ENCODE measurements at places on chromosomes 7 and 10.

DNA sequence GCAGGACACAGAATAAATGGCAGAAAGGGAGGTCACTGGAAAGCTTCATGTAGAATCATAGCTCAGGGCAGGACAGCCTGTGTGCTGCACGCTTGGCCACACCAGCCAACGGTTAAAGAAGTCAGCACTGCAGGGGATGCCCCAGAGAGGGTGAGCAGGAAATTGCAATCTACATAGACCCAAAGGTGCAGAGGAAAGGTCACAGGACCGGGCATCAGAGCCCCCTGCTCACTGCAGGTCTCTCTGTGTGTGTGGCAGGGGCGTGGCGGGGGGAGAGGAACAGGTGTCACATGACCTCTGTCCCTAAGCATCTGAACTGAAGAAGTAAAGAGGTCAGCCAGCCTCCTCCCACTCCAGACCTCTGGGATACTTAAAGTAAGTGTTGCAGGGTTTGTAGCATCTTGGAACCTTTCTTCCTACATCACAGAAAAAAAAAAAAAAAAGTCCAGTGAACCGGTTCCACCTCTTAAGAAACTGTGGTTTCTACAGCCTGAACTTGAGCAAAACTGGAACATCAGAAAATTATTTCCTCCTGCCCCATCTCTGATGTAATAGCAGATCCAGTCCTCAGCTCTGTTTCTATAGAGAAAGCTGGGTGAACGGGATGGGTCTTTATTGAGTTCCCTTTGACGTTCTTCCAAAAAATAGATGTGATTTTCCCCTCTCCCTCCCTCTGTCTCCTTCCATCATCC lies 64.3 kb downstream of the RGS10 start:
- DNase-seq = no peak

DNA sequence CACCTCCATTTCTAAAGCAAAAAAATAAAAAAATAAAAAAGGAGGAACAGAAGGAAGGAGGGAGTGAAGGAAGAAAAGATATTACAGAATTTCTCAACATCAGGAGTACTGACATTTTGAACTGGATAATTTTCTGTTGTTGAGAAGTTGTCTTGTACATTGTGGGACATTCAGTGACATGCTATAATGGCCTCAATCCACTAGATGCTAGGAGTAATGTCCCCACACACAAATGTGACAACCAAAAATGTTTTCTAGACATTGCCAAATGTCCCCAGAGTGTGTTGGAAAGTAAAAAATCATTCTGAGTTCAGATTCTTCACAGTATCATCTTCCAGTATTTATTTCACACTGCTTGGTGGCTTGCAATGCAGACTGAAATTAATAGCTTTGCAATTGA lies 6.5 kb downstream of the ZNF438 start:
- DNase-seq = no peak

GRCh38 chr10:69317175-69317604 lies 38.9 kb downstream of the HK1 start:
- no peak for DNase-seq

- DNase-seq = no peak
Measured at GRCh38 chr10:74924251-74924963, 98.0 kb downstream of the KAT6B start.

DNA sequence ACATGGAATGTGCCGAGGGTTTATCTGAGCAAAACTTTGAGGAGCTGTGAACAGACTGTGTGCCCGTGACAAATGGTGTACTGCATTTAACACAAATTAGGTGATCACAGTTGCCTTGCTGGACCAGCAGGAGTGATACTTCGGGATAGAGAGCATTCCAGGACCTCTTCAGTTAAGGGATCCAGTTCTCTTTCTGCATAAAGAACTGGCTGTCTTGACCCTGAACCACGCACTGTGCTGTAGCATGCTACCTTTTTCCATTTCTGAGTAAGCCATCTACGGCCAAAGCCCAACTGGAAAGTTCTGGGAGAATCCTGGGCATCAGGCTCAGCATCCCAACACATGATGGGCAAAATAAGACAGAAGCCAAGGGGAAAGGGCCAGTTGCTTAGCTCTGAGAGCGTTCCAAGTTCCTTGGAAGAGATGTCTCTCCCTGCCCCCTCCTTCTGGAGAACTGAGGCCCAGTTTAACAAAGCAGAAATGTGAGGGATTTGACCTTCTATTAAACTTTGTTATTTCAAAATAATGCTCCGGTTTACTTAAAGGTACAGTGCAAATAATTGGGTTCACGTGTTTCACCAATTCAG lies 37.9 kb upstream of the ADD3 start:
- no peak for DNase-seq

DNA sequence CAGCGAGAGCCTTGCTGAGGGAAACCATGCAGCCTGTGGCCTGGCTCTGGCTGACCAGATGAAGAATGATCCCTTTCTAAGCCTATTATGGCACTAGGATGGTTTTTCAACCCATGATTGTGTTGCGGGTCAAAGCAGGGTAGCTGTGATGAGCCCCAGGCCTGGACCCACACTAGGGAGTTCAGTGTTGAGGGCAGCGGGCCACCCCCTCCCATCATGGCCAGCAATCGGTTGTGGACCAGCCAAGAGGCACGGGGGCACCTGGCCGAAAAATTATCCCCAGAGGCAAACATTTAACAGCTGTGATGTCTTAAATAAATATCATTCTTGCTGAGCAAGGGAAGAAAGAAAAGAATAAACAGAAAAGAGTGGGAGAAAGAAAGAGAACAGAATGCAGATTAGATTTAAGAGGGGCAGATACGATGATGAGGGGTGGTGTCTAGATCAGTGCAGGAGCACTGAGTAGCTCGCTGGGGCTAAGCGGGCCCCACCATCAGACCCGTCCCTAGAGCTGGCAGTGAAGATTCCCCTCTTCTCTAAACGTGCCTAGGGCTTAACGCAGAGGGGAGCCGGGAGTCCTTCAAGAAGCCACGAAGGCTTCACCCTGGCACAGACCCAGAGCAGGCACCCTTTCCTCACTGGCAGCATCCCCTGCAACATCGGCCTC lies 82.7 kb downstream of the SLC37A3 start:
- no peak for DNase-seq

- no peak for DNase-seq
Measured at GRCh38 chr10:5573319-5573950, 48.7 kb downstream of the CALML3 start.

GRCh38 chr7:14179781-14180180 lies 190.3 kb upstream of the ETV1 start:
- no peak for DNase-seq

- DNase-seq = no peak
Measured at GRCh38 chr10:84269773-84270172, 24.9 kb downstream of the RGR start.

GRCh38 chr7:83970081-83970480 lies 224.5 kb downstream of the SEMA3A start:
- DNase-seq = no peak

- no peak for DNase-seq
Measured at GRCh38 chr10:14429043-14429700, 98.4 kb upstream of the FRMD4A start.

- DNase-seq = no peak
Measured at GRCh38 chr10:50438049-50438936, 185.5 kb downstream of the SGMS1 start.

GRCh38 chr7:3436746-3437145 lies 135.7 kb downstream of the SDK1 start:
- DNase-seq = no peak

- DNase-seq = no peak
Measured at GRCh38 chr7:45039106-45039505, 39.1 kb downstream of the CCM2 start.

GRCh38 chr7:68776326-68776725 lies 821.9 kb upstream of the AUTS2 start:
- no peak for DNase-seq

DNA sequence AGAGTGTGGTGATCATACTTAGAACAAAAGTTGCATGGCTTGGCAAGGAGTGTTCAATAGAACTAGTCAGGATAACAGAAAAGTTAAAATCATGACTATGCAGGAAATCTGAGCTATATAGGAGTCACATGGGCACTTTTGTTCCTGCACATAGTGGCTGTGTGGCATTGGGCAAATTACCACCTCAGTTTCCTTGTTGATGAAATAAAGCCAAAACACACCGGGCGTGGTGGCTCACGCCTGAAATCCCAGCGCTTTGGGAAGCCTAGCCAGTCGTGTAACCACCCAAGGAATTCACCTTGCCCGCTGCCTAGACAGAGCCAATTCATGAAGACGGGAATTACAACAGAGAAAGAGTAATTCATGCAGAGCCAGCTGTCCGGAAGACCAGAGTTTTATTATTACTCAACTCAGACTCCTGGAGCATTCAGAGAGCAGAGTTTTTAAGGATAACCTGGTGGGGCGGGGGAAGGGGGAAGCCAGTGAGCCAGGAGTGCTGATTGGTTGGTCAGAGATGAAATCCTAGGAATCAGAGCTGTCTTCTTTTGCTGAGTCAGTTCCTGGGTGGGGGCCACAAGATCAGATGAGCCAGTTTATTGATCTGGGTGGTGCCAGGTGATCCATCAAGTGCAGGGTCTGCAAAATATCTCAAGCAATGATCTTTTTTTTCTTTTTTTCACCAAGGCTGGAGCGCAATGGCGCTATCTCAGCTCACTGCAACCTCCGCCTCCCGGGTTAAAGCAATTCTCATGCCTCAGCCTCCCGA lies 6.4 kb upstream of the MKRN1 start:
- DNase-seq = no peak

DNA sequence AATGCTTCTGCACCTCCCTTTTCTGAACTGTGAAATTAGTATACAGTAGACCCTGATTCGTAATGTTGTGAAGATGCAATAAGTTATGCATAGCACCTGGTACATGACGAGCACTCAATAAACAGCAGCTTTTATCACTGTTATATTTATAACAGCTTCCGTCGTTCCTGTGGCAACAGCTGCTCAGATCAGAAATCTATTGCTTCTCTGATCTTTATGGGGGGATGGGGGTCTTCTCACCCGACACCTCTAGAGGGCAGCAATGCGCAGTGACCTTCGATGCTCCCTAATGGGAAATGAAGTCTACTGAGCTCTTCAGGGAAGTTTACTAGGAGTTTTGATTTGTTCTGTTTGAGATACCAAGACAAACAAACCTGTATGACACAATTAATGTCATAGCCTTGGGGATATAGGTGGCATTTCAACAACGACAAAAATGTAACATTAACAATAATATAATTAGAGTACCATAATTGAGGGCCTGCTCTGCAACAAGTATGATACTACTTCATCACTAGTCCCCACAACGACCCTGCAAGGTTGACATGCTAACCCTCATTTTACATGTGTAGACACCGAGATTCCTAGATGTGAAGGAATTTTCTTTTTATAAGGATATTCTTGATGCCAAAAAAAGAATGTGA lies 289.6 kb downstream of the SFMBT2 start:
- DNase-seq = peak; percentile 73

GRCh38 chr7:143222782-143223181 lies 945 bp downstream of the TAS2R40 start:
- no peak for DNase-seq

- no peak for DNase-seq
Measured at GRCh38 chr7:107118109-107118900, 50.5 kb upstream of the HBP1 start.

DNA sequence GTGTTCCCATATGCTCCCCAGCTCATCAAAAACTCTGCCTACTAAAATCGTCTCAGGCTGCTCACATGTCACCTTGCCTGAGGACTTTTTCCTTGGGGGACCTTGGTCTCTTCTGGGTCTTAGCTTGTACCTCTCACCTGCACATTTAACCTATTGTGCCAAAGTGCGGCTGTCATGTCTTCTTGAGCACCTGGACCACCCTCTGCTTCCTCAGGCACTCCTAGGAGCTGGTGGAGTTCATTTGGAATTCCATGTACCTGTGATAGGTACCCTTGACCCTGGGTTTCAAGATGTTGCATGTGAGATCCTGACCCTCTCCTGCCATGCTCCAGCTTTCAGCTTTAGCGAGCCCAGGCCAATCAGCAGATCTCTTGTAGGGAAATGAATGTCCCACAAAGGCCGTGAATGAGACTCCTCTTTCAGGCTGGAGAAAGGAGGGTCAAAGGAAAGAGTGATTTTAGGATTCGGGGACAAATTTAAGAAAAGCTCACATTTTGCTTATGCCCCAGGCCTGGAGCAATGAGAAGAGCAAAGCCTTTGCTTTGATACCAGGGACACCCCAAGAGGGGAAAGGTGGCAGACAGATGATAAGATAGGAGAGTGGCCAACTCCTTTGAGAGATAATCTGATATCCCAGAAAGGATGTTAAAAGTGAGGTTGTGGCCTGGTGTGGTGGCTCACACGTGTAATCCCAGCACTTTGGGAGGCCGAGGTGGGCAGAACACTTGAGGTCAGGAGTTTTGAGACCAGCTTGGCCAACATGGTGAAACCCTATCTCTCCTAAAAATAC lies 10.6 kb upstream of the DNAJB12 start:
- DNase-seq = no peak

- no peak for DNase-seq
Measured at GRCh38 chr10:23199768-23200511, 7.8 kb downstream of the PTF1A start.

DNA sequence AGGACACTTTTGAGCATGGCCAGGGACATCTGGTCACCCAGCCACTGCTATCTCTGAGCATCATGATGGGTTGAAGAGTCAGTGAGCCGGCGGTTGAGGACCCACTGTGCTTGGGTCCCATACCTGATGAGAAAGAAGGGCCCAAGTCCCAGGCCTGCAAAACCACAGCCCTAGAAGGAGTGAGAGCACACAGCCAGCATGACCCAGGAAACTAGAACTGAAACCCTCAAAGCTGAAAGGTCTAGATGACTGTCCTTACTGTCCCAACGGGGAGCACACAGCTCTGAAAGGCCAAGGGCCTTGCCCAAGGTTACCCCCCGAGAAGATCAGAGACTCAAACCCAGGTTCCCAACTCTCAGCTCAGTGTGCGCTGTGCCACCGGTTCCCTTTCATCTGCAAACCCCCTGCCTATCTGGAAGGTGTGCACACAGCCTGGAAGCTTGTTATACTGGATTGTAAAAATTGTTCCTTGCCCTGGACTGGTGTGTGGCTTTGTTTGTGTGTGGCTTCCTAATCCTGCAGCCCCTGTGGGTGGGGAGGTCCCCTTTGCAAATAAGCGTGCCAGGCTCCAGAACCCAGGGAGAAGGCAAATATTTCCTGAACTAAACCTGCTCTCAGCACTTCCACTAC lies 22.6 kb upstream of the PSAP start:
- no peak for DNase-seq

DNA sequence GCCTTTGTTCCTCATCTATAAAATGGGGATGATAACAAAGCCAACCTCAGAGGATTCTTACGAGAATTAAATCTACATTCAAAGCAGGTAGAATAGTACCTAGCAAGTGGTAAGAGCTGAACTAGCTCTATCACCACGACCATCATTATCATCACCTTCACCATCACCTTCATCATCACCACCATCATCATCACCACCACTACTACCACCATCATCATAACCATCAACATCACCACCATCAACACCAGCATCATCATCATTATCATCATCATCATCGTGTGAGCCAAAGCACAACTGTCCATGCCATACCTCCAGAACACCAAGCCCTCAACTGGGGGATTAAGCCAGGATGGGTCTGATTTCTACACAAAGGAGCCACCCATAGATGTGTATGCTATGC lies 206.8 kb downstream of the GRID1 start:
- DNase-seq = no peak
